ENCODE measurements at places on chromosomes 2 and 18. TPM values are rescaled to one million over a fixed set of nuclear protein-coding genes. Genes with fewer than 3 reads are reported as not detected.

- no peak overlapping the region for H3K27ac ChIP-seq
- no peak for DNase-seq
Measured at GRCh38 chr2:183459466-183459865, 335.2 kb downstream of the NUP35 start.

SERPINB3 gene
- not detected for total RNA-seq

NETO1 gene
- not detected for total RNA-seq

SCN7A gene
- 69.0 TPM for total RNA-seq

DNA sequence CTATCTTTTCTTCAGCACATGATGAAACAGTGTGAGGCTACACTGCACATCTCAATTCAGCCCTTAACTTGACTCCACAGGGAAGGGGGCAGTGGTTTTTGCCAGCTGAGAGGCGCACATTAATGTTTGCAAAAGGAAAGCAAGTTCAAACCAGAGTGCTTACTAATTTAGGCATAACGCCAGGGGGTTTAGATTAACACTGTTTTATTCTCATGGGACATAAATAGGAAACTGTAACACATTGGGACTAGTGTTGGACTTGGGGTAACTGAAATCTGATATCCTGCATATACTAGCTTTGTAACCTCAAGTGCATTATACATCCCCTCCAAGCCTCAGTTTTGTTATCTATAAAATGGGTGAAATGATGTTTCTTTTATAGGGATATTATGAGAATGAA lies 821.2 kb upstream of the ID2 start:
- no peak overlapping the region for H3K4me3 ChIP-seq
- H3K36me3 ChIP-seq, result no peaks in the 10 kb centered on the region
- no peaks in the 10 kb centered on the region for H3K27me3 ChIP-seq
- H3K27ac ChIP-seq, result no peak overlapping the region

- H3K27me3 ChIP-seq, result no peaks in the 10 kb centered on the region
- no peaks in the 10 kb centered on the region for H3K4me1 ChIP-seq
- H3K36me3 ChIP-seq, result no peaks in the 10 kb centered on the region
- H3K27ac ChIP-seq, result no peak overlapping the region
Measured at GRCh38 chr2:188474316-188474715, 182.6 kb downstream of the GULP1 start.

MC4R gene
- total RNA-seq, result 0.35 TPM

PTPRN gene
- not detected for total RNA-seq
